Stimulated activated CD8-positive, alpha-beta memory T cell treated with anti-CD3 and anti-CD28 coated beads, Interleukin-7, amount 100 ng/mL, for 1 hour (primary cell): ENCODE measurements at places on chromosomes 5 and 9.

- no peak for DNase-seq
These were observed 47.7 kb downstream of the MVB12B start for GRCh38 chr9:126374366-126374781.

GRCh38 chr9:6109986-6110385, 94.6 kb upstream of the RANBP6 start:
- no peak for DNase-seq

DNA sequence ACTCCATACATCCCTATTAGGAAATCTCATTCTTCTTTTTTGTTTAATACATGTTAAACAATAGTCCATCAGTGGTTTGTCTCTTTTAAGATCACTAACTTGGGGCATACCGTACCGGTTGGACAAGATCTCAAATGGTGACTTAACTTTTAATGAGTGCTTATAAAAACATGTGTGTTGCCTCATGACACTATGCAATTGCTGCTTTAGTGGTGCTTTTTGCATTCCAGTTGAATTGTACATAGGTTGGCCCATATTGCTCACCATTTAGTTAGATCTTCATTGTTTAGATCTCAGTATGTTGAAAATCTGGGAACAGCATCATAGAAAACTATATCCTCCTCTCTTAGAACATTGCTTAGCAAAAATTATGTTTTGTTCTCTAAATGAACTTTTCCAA, 17.8 kb downstream of the C9orf85 start:
- no peak for DNase-seq

GRCh38 chr5:134123360-134123759, 8.9 kb downstream of the TCF7 start:
- no peak for DNase-seq

- DNase-seq, result no peak
These were observed 633.2 kb upstream of the RORB start for GRCh38 chr9:73863924-73864323.

GRCh38 chr5:139419226-139420192, 15.6 kb upstream of the SPATA24 start:
- DNase-seq, result no peak
